ENCODE measurements at places on chromosomes 5 and 9.

- DNase-seq = no peak
- H3K4me3 ChIP-seq = no peak overlapping the region
- H3K36me3 ChIP-seq = no peaks in the 10 kb centered on the region
- peaks cover 18% of the 10 kb centered on the region for H3K4me1 ChIP-seq
Measured at GRCh38 chr9:35029241-35029640, 39.7 kb downstream of the DNAJB5 start.

GRCh38 chr5:107776922-107777740, 106.4 kb upstream of the EFNA5 start:
- no peak overlapping the region for H3K27ac ChIP-seq
- H3K36me3 ChIP-seq = no peaks in the 10 kb centered on the region
- no peak for DNase-seq
- no peaks in the 10 kb centered on the region for H3K27me3 ChIP-seq
- no peaks in the 10 kb centered on the region for H3K4me1 ChIP-seq

- H3K4me1 ChIP-seq = peaks cover 7% of the 10 kb centered on the region
- no peak overlapping the region for H3K27ac ChIP-seq
- no peak for DNase-seq
- no peaks in the 10 kb centered on the region for H3K27me3 ChIP-seq
Measured at GRCh38 chr5:112415552-112415951, 3.5 kb downstream of the EPB41L4A start.

DNA sequence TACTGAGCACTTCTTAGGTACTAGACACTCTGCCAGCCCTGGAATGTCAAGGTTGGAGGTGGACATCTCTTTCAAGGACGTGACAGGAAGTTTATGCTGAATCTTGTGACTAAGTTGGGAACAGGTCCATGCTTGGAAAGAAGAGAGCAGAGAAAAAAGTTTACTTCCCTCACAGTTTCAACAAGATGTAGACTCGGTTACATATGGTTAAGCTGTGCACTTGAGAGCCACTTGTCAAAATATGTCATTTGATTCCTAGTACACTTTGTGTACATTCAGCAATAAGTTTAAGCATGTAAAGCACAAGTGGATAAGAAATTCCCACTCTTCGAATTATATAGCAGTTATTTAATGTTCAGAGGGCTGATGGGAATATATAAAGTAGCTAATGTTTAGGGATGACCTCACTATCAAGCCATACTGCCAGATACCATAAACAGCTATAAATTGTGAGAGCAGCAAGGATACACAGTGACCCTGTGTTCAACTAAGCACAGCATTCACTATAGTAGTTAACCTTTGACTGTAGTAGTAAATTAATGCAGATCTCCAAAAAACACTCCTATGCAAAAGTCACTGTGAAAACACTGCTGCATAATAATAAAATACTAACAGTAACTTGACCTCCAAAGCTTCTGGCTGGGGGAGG, 1944.6 kb upstream of the WWC1 start:
- H3K27ac ChIP-seq = no peak overlapping the region
- no peaks in the 10 kb centered on the region for H3K36me3 ChIP-seq
- no peak for DNase-seq

GRCh38 chr9:131965841-131966240, 113.8 kb downstream of the MED27 start:
- no peaks in the 10 kb centered on the region for H3K4me1 ChIP-seq
- H3K4me3 ChIP-seq = no peak overlapping the region
- H3K36me3 ChIP-seq = no peaks in the 10 kb centered on the region
- H3K27ac ChIP-seq = no peak overlapping the region
- no peaks in the 10 kb centered on the region for H3K27me3 ChIP-seq

- H3K36me3 ChIP-seq = no peaks in the 10 kb centered on the region
- no peaks in the 10 kb centered on the region for H3K27me3 ChIP-seq
- peak overlapping the region; percentile 71 for H3K27ac ChIP-seq
- H3K4me1 ChIP-seq = peaks cover 23% of the 10 kb centered on the region
- peak; percentile 99 for DNase-seq
Measured at GRCh38 chr9:134434894-134435506, 108.7 kb downstream of the RXRA start.

DNA sequence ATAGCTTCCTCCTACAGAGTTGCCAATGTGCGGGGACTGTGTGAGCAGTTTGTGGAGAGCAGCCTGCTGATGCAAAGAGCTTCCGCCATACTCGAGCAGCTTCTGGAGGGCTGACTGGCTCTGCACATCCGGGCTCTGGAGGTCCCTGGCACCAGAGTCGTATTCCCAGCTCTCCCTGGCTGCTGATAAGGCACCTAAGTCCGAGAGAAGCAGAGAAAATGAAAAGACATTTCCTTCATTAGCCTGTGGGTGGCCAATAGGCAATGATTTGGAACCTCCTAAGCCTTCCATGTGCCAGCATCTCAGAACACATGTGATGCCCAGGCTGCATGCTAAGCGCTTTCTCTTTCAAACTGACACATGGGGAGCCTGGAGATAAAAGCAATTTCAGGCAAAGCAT, 94.3 kb downstream of the TSSK1B start:
- no peaks in the 10 kb centered on the region for H3K4me1 ChIP-seq
- no peak for DNase-seq
- H3K27me3 ChIP-seq = no peaks in the 10 kb centered on the region
- H3K4me3 ChIP-seq = no peak overlapping the region
- no peak overlapping the region for H3K27ac ChIP-seq

GRCh38 chr9:89494199-89494598, 3.7 kb downstream of the SEMA4D start:
- H3K4me3 ChIP-seq = no peak overlapping the region

GRCh38 chr9:8705861-8706260, 906.3 kb upstream of the DMAC1 start:
- H3K4me3 ChIP-seq = no peak overlapping the region
- no peak overlapping the region for H3K27ac ChIP-seq
- no peaks in the 10 kb centered on the region for H3K36me3 ChIP-seq
- H3K27me3 ChIP-seq = no peaks in the 10 kb centered on the region
- no peaks in the 10 kb centered on the region for H3K4me1 ChIP-seq
- DNase-seq = no peak

DNA sequence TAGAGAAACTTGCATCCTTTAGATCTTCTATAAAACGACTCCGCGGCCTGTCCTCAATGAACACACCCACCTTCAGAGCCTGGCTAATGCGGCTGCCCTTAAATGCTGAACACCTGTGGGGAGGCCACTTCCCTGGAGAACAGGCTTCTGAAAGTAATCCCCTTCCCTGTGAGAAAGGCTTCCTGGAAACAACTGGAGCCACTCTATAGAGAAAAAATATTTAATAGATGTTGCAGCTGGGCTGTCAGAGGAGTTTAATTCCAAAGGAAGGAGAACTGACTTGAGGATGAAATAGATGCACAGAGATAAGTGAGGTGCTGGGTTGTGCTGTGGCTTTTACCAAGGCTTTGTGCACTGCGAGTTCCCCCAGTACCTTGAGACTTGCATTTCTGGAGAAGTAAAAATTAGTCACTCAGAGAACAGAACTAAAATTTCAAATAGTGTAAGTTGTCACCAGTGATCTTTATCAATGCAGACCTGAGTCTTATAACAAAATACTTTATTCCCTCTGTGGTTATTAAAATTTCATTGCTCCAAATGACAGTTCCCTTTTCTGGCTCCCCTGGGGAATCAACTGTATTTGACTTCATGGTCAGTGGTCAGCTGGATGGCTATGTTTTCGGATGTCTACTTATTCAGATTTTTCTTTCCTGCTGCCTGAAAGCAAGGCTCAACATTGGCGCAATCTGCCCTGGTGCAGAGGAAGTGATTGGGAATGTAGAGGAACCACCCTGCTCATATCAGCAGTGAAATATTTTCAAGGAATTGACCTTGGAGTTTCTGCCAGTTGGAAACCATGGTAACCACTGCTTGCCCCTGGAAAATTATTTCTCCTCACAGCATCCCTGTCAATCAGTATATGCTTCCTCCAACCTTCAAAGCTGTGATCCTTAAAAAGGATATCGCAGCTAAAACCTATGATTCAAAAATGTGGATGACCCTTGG, 238.8 kb downstream of the SMARCA2 start:
- H3K4me3 ChIP-seq = no peak overlapping the region
- peaks cover 5% of the 10 kb centered on the region for H3K4me1 ChIP-seq
- peak; percentile 19 for DNase-seq
- no peak overlapping the region for H3K27ac ChIP-seq

DNA sequence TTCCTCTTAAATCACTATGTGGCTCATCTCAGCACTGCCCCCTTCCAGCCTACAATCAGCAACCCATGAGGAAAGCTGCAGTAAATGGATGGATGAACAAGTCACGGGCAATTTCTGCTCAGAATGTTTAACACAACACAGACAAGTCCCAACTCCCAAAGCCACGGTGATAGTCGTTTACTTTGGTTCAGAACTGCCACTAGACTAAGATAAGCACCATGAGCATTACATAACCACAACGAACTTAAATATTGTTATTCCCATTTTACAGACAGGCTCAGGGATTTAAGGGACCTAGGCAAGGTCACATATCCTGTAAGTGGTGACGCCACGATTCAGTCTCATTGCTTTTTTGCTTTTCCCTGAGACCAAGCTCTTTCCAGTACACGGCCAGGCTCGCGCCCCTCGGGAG, 2.0 kb upstream of the SMIM27 start:
- H3K27me3 ChIP-seq = no peaks in the 10 kb centered on the region
- peak overlapping the region; percentile 10 for H3K4me3 ChIP-seq
- peaks cover 30% of the 10 kb centered on the region for H3K4me1 ChIP-seq
- H3K36me3 ChIP-seq = no peaks in the 10 kb centered on the region
- no peak for DNase-seq

DNA sequence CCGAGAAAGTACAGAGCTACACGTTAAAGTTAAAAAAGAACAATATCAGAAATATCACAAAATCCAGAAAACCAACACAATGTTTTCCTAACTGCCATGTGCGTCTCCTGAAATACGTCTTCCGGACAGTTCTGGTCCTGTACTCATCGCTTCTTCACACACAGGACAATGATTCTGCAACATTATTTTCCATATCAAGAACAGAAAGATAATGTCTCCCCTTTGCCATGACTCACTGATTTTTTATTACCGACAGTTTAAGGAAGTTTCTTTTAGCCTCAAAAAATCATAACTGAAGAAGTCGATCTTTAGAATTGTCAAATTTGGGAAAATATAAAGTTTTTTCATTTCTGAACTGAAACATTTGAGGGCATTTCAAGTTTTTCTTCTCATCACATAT, 2.5 kb downstream of the TBC1D9B start:
- H3K27me3 ChIP-seq = no peaks in the 10 kb centered on the region
- peaks cover 27% of the 10 kb centered on the region for H3K36me3 ChIP-seq
- DNase-seq = no peak
- no peak overlapping the region for H3K27ac ChIP-seq

- H3K4me3 ChIP-seq = no peak overlapping the region
- H3K36me3 ChIP-seq = no peaks in the 10 kb centered on the region
Measured at GRCh38 chr5:122311497-122311960, 508 bp upstream of the SNCAIP start.

GRCh38 chr5:10607023-10607665, 43.3 kb downstream of the ANKRD33B start:
- DNase-seq = peak; percentile 54
- no peak overlapping the region for H3K27ac ChIP-seq
- H3K4me1 ChIP-seq = peaks cover 6% of the 10 kb centered on the region
- H3K27me3 ChIP-seq = no peaks in the 10 kb centered on the region
- no peak overlapping the region for H3K4me3 ChIP-seq

GRCh38 chr5:179762079-179762780, 29.6 kb downstream of the MAML1 start:
- peaks cover 18% of the 10 kb centered on the region for H3K36me3 ChIP-seq
- H3K4me3 ChIP-seq = no peak overlapping the region
- H3K27ac ChIP-seq = peak overlapping the region; percentile 86
- H3K4me1 ChIP-seq = peaks cover 85% of the 10 kb centered on the region
- H3K27me3 ChIP-seq = no peaks in the 10 kb centered on the region
- DNase-seq = peak; percentile 48

GRCh38 chr5:135826994-135827671, 7.3 kb upstream of the SLC25A48 start:
- DNase-seq = no peak
- H3K36me3 ChIP-seq = no peaks in the 10 kb centered on the region
- no peaks in the 10 kb centered on the region for H3K4me1 ChIP-seq
- H3K4me3 ChIP-seq = no peak overlapping the region

GRCh38 chr9:68416936-68417564, 60.6 kb downstream of the PGM5 start:
- no peak overlapping the region for H3K4me3 ChIP-seq
- H3K36me3 ChIP-seq = no peaks in the 10 kb centered on the region
- no peaks in the 10 kb centered on the region for H3K4me1 ChIP-seq
- no peak for DNase-seq
- no peak overlapping the region for H3K27ac ChIP-seq

- H3K4me1 ChIP-seq = no peaks in the 10 kb centered on the region
- no peaks in the 10 kb centered on the region for H3K36me3 ChIP-seq
- no peak for DNase-seq
- no peak overlapping the region for H3K4me3 ChIP-seq
- H3K27ac ChIP-seq = no peak overlapping the region
Measured at GRCh38 chr5:110265162-110265561, 461.3 kb downstream of the TMEM232 start.

DNA sequence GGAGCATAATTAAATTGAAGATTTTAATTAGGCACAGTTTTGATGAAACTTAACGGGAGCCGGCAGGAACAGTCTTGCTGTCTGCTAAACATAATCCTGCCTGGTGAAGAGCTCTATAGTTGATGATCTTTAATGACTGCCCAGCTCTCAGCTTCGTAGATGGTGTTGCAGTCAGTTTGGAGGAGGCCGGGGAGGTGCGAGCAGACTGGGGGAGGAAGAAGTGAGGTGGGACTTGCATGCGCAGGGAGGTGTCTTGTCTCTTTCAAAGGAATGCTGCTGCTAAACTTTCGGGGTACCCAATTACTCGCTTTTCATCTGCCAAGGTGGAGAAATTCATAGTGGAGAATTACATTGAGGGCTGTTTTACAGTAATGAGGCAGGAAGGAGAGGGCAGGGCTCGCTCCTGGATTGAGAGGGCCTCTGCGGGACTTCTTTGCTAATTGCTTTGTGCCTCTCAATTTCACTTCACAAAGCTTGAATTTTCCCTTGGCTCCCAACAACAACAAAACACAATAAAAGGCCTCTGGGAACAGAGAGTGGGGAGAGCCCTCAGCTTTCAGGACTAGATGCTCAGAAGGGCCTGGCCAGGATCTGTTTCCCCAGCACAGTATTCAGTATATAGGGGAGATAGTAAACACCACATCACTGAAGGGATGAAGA, 257.9 kb upstream of the ADRA1B start:
- H3K27ac ChIP-seq = no peak overlapping the region
- H3K27me3 ChIP-seq = no peaks in the 10 kb centered on the region
- DNase-seq = no peak
- H3K36me3 ChIP-seq = no peaks in the 10 kb centered on the region
- H3K4me3 ChIP-seq = no peak overlapping the region

GRCh38 chr5:17276445-17276844, 59.0 kb downstream of the BASP1 start:
- H3K36me3 ChIP-seq = no peaks in the 10 kb centered on the region
- no peaks in the 10 kb centered on the region for H3K27me3 ChIP-seq
- no peak overlapping the region for H3K27ac ChIP-seq
- H3K4me1 ChIP-seq = no peaks in the 10 kb centered on the region
- no peak for DNase-seq

- DNase-seq = no peak
- H3K36me3 ChIP-seq = no peaks in the 10 kb centered on the region
- H3K27me3 ChIP-seq = no peaks in the 10 kb centered on the region
- no peak overlapping the region for H3K27ac ChIP-seq
- H3K4me3 ChIP-seq = no peak overlapping the region
Measured at GRCh38 chr9:79673614-79674013, 101.8 kb downstream of the TLE4 start.

GRCh38 chr9:35914301-35914807, 5.1 kb downstream of the SPAAR start:
- no peaks in the 10 kb centered on the region for H3K27me3 ChIP-seq
- peak overlapping the region; percentile 39 for H3K27ac ChIP-seq
- no peak overlapping the region for H3K4me3 ChIP-seq
- peaks cover 8% of the 10 kb centered on the region for H3K4me1 ChIP-seq
- DNase-seq = peak; percentile 95
